H54 (cell line): ENCODE measurements at places on chromosomes 11 and 22.

DNA sequence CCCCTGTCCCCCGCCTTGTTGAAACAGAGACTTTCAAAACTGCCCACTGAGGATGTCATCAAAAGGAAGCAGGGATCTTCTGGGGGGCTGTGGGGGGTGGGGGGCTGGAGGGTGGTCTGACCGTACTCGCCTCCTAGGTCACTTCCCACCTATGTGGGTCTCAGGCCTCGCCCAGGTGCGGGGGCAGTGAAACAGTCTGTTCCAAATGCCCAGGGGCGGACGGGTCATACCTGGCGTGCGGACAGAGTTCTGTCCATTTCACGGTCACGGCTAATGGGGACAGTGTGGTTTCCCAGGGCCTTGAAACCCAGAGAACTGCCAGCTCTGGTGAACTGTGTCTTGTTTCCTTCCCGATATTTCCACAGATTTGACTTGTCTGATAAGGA, 27.2 kb downstream of the ANO1 start:
- no peak for DNase-seq

- DNase-seq: no peak
These were observed 6.0 kb upstream of the MALAT1 start for GRCh38 chr11:65492637-65493366.

DNA sequence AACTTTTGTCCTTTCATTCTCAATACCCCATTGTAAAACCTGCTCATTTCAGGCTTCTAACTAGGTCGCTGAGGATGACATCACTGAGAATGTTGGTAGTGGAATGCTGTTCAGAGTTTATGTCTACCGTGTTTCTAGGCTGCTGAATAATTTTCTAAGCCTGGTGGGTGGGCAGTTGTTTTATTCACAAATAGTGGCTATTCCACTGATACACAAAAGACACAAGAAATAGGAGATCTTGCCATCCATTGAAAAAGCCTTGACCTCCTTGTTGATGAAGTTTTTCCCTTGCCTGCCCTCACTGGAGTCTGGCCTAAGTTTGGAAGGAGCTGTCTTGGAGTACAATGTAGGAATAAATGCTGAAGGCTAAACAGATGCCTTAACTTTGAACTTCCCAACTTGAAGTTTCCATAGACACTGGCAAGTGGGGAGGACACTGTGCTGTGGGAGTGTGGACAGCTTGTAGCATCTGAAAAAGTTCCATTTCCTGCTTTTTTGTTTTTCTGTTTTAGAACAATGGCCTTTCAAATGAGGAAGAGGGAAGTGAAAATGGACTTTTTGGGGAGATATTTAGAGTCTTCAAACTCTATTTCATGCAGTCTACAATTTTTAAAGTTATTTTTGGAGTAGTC, 59.2 kb downstream of the TRIM44 start:
- no peak for DNase-seq

GRCh38 chr11:548700-549603, 11.6 kb downstream of the LMNTD2 start:
- no peak for DNase-seq

DNA sequence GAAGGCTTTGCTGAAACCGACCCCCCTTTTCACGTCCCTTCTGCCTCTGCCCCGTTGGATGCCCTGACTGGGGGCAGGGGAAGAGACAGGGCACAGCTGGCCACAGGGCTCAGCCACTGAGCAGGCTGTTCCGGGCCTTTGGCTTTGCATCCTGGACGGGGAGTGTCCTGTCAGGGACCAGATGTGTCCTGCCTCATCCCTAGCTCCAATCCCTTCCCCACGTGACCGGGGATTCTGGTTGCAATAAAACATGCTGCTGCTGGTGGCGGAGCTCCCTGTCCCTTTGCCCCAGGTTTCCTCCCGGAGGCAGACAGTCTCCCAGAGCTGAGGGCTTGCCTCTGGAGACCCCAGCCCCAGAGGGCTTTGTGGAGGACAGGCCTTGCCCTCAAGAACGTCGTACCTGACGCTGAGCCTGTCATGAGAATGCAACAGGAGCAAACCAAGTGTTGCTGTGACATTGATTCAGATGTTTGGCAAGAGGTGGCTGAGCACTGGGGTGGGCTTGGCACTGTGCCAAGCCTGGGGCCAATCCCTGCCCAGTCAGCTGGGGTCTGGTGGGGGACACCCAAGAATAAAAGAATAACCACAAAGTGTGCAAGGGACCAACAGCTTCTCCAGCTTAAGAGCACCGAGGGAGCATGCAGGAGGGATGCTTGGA, 7.3 kb downstream of the CDC42EP2 start:
- no peak for DNase-seq

DNA sequence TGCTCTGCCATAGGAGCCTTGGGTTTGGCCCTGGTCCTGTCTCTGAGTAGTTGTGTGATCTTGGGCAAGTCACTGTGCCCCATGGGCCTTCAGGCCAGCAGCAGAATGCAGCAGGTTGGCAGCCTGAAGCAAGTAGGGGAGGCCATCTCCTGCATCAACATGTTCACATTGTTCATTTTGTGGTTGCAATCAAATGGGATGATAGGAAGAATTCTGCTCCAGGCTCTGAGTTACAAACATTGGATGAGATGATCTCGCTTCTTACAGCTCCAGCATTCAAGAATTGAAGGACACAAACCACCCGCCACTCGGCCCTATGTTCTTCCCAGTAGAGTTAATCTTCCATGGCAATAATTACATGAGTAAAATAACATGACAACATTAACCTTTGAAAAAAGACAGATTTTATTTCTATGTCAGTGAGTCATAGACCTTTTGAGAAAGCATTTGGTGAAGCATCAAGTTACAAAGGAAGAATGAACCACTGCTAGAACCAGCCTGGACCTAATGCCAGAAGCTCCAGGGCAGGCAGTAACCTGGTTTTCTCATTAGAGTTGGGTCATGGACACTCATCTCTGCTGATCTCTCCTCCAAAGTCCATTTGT, 308.3 kb upstream of the NCAM1 start:
- DNase-seq: no peak

DNA sequence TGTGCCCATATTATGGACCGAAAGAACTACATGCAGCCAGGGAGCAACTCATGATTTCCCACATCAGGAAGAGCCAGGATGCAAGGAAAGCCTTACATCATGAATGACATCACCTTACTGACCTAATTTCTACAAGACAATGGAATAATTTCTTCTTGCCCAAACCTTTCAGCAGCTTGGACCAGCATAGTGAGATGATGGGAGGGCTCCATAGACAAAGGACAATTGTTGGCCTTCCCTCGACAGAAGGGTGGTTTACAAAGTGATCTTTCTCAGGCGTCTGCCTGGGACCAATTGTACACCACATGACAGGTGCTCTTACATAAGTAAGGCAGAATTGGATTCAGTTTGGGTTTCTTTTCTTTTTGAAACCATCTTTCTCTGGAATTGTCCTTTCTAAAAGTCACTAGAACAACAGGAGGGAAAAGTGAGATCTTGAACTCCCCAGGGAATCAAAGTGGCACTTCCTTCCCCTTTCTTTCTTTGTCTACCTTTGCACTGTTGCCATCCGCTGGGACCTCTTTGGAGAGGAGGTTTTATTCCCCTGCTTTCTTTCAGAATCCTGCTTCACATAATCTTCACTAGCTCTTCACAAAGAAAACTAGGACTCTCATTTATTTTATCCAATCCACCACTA, 51.7 kb upstream of the PAK1 start:
- no peak for DNase-seq

GRCh38 chr11:119712459-119713358, 16.3 kb downstream of the NECTIN1 start:
- no peak for DNase-seq
